NCI-H526 treated with DMSO at 0.1 percent for 48 hours (cell line): ENCODE measurements at places on chromosomes 16 and 17.
A peak's percentile ranks its signal among the peaks of the same experiment; 100 is the strongest.

DNA sequence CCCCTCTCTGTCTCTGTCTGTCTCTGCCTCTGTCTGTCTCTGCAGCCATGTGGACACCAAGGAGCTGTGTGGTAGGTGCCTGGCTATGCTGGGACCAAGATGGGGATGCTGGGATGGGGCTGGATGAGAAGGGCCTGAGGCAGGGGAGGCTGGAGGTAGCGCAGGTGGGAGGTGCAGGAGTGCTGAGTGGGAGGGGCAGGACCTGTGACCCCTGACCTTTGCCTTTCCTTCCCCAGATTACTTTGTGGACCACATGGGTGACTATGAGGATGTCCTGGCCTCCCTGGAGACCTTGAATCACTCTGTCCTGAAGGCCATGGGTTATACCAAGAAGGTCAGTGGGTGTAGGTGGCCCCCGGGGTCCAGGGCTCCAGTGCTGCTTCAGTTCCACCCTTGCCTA, 12.8 kb downstream of the NECAB2 start:
- DNase-seq: no peak

GRCh38 chr17:70123193-70123592, 46.1 kb upstream of the KCNJ2 start:
- DNase-seq: no peak

GRCh38 chr17:9408868-9409829, 166.5 kb downstream of the STX8 start:
- no peak for DNase-seq

GRCh38 chr17:47982091-47982617, 11.2 kb downstream of the CDK5RAP3 start:
- no peak for DNase-seq

DNA sequence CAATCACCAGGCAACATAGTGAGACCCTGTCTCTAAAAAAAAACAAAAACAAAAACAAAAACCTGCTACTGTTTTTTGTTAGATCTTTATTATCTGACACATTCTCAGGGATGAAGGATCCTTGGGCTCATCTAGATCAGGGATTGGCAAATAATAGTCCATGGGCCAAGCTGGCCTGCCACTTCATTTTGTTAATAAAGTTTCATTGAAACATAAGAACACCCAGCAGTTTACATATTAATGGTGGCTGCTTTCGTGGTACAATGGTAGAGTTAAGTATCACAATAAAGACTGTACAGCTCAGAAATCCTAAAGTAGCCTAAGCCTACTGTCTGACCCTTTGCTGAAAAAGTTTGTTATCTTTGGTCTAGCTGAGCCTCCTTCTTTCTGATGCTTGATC, 32.9 kb upstream of the CLEC18A start:
- no peak for DNase-seq

DNA sequence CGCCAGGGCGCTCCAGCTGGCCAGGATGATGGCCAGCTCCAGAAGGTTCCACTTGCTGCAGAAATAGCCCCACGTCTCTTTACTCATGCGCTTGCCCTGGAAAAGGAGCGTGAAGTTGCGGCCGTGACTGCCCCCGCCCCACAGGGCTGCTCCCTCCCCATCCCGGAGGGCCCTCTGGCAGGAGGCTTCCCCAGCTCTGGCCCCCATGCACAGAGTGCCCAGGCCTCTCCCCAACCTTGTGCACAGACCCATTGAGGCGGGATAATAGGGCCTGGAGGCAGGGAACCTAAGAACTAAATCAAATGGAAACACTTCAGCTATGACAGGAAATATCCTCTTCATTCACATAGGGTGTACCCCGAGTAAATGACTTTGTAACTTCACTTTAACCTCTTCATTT, 21.2 kb upstream of the GCSH start:
- DNase-seq: no peak

- DNase-seq: no peak
Observed at GRCh38 chr17:7328840-7329373, at the start of gene NEURL4. NEURL4 (minus strand) TSS chr17:7329335; CDS start chr17:7329312, 23 bp downstream.

DNA sequence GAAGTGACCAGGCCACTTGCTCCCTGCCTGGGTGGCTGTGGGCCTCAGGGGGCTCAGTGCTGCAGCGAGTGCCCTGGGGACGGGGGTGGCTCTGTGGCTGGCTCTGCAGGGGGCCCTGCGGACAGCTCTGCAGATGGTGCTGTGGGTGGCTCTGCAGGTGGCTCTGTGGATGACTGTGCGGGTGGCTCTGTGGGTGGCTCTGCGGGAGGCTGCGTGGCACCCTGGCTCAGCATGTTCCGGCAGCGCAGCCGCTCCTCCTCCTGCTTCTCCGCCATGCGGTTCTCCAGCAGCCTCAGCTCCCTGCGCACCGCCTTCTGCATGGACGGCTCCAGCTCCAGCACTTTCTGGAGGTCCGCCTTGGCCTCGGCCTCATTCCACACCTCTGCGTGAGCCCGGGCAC, 9.5 kb downstream of the AIPL1 start:
- DNase-seq: no peak

- DNase-seq: no peak
Observed at GRCh38 chr17:5184288-5184687, 7.4 kb downstream of the ZNF594 start.

- DNase-seq: no peak
Observed at GRCh38 chr17:19320876-19321275, 41.6 kb downstream of the B9D1 start.

GRCh38 chr16:27498916-27499658, 50.6 kb downstream of the GTF3C1 start:
- no peak for DNase-seq

GRCh38 chr16:87328846-87329245, 11.7 kb upstream of the C16orf95 start:
- no peak for DNase-seq

DNA sequence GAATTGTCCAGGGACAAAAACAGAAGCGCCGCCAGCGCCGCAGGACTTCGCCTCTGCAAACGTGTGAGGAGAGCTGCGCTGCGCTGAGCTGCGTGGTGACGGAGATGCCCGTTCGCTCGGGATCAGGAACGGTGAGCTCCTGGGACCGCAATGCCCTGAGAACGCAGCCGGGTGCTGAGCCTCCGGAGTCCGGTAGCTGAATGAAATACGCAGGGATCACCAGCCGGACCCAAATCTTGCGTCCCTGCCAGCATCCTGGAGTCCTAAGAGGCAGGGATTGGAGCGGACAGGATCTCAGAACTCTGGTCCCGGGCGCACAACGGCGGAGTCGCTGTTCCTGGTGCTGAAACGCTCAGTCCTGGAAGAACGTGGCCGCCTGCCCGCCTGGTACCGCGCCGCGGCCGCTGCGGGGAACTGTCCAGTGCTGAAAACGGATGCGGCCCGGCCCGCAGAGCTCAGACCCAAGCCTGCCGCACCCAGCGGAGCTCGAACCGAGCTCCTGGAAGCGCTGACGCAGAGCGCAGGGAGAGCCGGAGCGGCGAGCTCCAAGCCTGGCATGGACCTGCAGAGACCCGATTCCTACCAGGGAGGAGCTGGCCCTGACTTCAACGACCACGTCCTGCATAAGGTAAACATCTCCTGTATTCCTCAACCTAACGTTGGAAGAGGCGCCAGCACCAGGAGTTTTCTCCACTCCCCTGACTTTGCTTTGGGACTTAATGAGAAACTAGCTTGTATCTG, 41.5 kb downstream of the CD300LF start:
- no peak for DNase-seq

GRCh38 chr16:55030944-55031343, 100.3 kb downstream of the IRX5 start:
- no peak for DNase-seq

GRCh38 chr16:49181791-49182518, 99.7 kb downstream of the CBLN1 start:
- peak; percentile 31 for DNase-seq

DNA sequence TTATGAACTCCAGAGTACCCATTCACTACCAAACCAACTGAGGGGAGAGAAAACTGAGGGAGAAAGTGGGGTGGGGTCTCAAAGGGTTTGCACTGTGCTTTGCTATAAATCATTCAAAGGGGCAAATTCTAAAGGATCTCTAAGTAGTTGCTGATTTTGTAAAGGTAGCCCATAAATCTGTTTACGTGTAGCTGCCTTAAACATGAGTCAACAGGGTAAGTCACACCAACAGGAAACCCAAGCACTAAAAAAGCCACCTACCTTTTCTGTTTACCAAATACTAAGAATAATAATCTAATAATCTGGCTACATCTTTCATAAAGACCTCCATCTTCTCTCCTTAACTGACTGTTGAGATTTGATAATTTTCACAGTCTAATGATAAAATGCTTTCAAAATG, 8.4 kb upstream of the HSBP1 start:
- DNase-seq: no peak

- DNase-seq: no peak
Observed at GRCh38 chr17:82956146-82956725, 116.4 kb upstream of the ZNF750 start.

DNA sequence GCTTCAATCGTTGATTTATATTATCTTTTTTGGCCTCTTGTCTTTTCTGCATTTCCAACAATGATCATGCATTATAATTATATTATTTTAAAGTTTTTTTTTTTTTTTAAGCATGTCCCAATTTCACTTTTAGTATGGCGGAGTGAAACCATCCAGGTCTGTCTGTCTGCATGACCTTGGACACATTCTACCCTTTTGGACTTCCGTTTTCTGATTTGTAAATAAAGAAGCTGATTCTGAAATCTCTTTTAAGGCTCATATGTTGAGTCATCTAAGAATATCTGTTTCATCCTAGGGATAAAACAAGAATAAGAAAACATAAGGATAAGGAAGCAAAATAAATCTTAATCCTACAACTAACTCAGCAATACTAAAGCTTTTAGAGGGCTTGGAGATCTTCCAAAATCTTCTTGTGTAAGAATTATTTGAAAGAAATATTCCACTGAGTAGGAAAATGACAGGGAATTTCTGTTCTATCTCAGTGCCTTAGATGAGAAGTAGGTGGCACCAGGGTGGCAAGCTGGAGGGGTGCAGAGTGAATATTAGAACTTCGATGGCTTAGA, 195.7 kb upstream of the TOX3 start:
- DNase-seq: no peak

- no peak for DNase-seq
Observed at GRCh38 chr17:46908068-46908737, 14.8 kb upstream of the GOSR2 start.

DNA sequence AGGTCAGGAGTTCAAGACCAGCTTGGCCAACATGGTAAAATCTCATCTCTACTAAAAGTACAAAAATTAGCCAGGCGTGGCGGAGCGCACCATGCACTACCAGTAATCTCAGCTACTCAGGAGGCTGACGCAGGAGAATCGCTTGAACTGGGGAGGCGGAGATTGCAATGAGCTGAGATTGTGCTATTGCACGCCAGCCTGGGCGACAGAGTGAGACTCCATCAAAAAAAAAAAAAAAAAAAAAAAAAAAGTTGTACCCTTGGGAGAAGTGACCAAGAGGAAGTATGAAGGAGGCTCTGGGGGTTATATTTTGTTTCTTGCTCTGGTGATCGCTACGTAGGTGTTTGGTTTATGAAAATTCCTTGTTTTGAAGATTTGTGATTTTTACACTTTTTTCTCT, 66.3 kb downstream of the LITAF start:
- DNase-seq: no peak

DNA sequence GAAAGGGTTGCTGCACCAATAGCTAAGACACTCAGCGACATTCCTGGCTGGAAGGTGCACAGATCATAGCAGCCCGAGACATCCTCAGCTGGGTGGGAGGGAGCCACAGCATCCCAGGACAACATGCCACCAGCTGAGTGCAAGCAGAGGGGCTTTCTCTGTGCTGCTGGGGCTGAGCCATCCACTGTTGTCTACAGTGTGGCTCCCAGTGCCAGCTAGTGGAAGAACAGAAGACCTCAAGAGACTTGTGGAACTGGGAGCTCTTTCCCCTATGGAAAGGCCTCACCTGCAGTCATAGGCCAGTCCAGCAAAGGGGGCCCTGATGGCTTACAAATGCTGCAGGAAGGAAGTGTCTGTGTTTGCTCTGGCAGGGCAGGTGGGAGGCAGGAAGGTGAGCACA, 131.0 kb downstream of the C16orf78 start:
- DNase-seq: no peak

DNA sequence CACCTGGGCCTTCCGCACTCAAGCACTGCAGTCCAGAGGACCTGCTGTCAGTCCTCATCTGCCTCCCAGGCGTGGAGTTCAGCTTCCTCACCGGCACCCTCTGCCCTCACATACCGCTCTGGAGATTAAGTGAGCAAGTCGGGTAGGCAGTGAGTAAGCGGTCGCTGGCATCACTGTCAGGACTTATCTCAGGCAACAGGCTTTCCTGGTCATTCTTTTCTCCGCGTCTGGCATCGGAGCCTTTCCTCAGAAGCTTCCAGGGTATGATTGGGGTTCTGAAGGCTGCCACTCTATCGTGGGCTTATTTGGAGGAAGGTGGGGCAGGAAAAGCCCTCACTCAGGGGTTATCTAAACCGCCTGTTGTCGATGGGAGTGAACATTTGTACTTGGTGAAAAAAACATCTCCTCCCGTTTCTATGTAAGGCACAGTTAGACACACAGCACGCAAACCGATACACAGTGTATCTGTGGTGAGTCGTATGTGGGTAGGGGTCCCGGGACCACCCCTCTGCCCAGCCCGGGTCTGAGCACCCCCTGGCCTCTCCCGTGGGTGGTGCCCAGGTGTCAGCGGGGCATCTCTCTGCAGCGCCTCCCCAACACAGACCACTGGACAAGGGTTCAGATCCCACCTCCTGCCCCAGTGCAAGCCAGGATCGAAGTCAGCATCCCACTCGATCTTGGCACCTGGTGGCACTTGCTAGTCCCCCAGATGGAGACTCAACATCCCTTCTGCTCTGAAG, 92.5 kb upstream of the PLCG2 start:
- DNase-seq: no peak

GRCh38 chr16:2362218-2362617, 21.7 kb upstream of the ABCA3 start:
- no peak for DNase-seq

DNA sequence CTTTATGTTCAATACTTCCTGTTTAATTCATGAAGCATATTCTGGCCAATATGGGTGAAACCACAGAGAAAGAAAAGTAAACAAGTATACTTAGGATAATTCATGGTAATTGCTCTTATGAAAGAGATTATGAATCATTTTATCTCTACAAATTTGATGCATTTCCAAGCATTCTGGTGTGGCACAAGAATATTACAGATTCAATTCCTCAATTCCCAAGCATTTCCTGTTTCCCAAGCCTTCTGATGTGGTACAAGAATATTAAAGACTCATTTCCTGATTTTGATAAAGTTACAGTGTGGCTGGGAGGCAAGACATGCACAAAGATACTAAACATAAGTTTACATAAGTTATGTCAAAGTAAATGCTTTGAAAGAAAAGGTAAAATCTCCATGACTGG, 126.1 kb upstream of the NUDT7 start:
- no peak for DNase-seq

DNA sequence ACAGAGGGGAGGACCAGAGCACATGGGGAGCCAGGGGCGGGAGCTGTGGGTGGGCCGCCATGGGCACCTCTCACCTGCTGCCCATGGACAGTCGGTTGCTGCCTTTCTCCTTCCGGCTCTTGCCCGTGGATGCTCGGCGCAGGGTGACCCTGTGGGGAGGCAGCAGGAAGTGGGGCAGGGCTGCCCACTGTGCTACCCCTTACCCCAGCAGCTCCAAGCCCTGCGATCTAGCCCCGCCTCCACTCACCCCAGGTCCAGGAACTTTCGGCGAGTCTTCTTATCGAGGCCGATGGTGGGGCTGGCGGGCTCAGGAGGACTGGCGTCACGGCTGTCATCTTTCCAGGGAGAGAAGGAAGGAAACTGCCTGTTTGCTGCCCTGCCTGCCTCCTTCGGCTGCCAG, 14.2 kb downstream of the SAMD14 start:
- no peak for DNase-seq

- DNase-seq: no peak
Observed at GRCh38 chr16:4347765-4348509, 3.2 kb downstream of the PAM16 start.

GRCh38 chr16:832652-833336, 32.3 kb upstream of the GNG13 start:
- DNase-seq: no peak
